SJCRH30 (cell line): ENCODE measurements at places on chromosomes 1 and 21. TPM values are rescaled to one million over a fixed set of nuclear protein-coding genes. Genes with fewer than 3 reads are reported as not detected.
A peak's percentile ranks its signal among the peaks of the same experiment; 100 is the strongest.

Gene ARHGAP30
- total RNA-seq, result 0.12 and 0.23 TPM in 2 replicates

GRCh38 chr1:167121375-167122120 is 27.7 kb downstream of the STYXL2 start:
- peaks cover 25% of the 10 kb centered on the region for H3K36me3 ChIP-seq
- H3K27me3 ChIP-seq, result no peaks in the 10 kb centered on the region
- no peak for DNase-seq
- no peak overlapping the region for H3K4me3 ChIP-seq
- H3K4me1 ChIP-seq, result no peaks in the 10 kb centered on the region

Gene NHLH1
- total RNA-seq, result 1.4 and 2.2 TPM in 2 replicates

Gene OR2T29
- not detected in 2 replicates for total RNA-seq

DNA sequence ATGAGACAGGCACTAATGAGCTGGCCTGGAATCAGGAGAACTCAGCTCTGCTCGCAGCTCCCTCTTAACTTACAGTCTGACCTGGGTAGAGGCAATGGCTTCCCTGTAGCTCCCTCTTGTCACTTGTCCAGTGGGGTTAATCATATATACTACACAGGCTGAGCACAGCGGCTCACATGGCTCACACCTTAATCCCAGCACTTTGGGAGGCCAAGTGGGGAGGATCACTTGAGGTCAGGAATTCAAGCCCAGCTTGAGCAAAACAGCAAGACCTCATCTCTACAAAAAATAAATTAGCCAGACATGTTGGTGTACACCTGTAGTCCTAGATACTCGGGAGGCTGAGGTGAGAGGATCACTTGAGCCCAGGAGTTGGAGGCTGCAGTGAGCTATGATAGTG is 4.2 kb downstream of the S100A6 start:
- no peak overlapping the region for H3K27ac ChIP-seq
- no peak overlapping the region for H3K4me3 ChIP-seq
- no peaks in the 10 kb centered on the region for H3K36me3 ChIP-seq
- no peak for DNase-seq
- no peaks in the 10 kb centered on the region for H3K27me3 ChIP-seq
- H3K4me1 ChIP-seq, result peaks cover 30% of the 10 kb centered on the region

DNA sequence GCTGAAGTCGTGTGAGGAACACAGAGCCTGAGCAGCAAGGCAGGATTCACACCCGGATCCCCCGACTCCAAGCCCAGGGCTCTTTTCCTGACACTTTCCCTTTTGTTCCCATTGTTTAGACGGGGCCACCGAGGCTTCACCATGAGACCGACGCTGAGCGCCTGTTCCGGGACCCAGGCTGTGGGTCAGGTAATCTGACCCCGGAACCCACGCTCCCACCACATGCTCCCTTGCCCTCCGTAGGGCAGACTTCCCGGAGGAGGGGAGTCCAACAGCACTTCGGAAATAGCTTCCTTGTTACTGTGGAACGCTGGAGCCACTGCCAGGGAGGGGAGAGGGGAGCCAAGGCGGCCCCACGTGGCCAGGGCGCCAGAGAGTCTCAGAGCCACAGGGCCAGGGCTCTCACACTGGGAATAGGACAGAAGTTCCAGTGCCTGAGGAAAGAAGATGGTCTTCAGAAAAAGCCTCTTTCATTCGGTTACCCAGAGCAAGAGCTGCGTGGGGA is 18.4 kb downstream of the RUNX3 start:
- H3K27ac ChIP-seq, result peak overlapping the region; percentile 14; the same call in 1 of the 2 replicates
- DNase-seq, result no peak

DNA sequence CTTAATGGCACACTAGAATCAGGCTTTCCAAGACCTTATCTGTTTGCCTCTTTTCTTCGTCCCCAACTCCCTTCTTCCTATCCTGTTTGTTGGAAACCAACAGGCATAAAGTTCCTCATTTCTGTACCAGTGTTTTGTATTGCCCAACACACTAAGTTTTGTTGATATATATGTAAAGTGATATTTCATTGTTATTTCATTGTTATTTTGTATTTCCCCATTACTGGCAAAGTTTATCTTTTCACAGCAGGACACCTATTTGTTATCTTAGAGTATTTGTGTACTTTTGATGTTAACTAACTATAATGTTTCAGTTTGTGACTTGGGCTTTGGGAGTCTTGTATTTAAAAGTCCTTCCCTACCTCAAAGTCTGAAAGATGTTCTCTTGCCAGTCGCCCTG is 27.1 kb downstream of the FAM20B start:
- H3K4me3 ChIP-seq, result no peak overlapping the region
- no peak for DNase-seq
- peaks cover 15% of the 10 kb centered on the region; the same call in 1 of the 2 replicates for H3K36me3 ChIP-seq
- no peak overlapping the region for H3K27ac ChIP-seq
- no peaks in the 10 kb centered on the region for H3K4me1 ChIP-seq

DNA sequence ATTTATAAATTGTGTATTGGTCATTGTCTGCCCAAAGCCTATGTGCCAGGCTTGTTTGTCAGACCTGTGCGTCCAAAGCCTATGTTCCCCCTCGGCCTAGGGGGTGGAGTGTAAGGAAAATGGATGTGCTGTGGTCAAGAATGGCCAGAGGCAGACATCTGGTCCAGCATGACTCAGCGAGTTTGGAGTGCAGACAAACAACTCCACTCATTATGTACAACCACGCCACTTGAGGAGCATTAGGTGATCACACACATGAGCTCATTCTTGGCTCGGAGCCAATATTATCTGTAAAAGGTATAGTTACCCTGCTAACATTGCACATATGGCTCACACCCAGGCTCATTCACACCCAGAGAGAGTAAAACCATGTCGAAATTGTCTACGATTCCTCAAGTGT is 1047.6 kb upstream of the ADGRL4 start:
- no peaks in the 10 kb centered on the region; the same call in 1 of the 2 replicates for H3K27me3 ChIP-seq
- H3K4me3 ChIP-seq, result no peak overlapping the region
- peak overlapping the region; percentile 78 for H3K27ac ChIP-seq
- DNase-seq, result peak; percentile 98

Gene C8B
- not detected in 2 replicates for total RNA-seq

GRCh38 chr21:33384841-33385331 is 18.3 kb upstream of the IFNGR2 start:
- no peak overlapping the region for H3K4me3 ChIP-seq
- H3K36me3 ChIP-seq, result no peaks in the 10 kb centered on the region
- DNase-seq, result no peak
- no peak overlapping the region for H3K27ac ChIP-seq
- no peaks in the 10 kb centered on the region for H3K27me3 ChIP-seq

- 0 out of 2 replicates have a peak, but pooled peaks cover 3% of the 10 kb centered on the region for H3K27me3 ChIP-seq
- H3K4me1 ChIP-seq, result no peaks in the 10 kb centered on the region
- H3K36me3 ChIP-seq, result no peaks in the 10 kb centered on the region
- no peak for DNase-seq
- no peak overlapping the region for H3K4me3 ChIP-seq
- H3K27ac ChIP-seq, result no peak overlapping the region
Measured at GRCh38 chr1:181318022-181318857, 165.1 kb upstream of the CACNA1E start.

- H3K27me3 ChIP-seq, result no peaks in the 10 kb centered on the region
- H3K4me1 ChIP-seq, result no peaks in the 10 kb centered on the region
- H3K36me3 ChIP-seq, result peaks cover 84% of the 10 kb centered on the region
- H3K27ac ChIP-seq, result no peak overlapping the region
- no peak for DNase-seq
- no peak overlapping the region for H3K4me3 ChIP-seq
Measured at GRCh38 chr1:186323865-186324264, 51.2 kb downstream of the TPR start.

DNA sequence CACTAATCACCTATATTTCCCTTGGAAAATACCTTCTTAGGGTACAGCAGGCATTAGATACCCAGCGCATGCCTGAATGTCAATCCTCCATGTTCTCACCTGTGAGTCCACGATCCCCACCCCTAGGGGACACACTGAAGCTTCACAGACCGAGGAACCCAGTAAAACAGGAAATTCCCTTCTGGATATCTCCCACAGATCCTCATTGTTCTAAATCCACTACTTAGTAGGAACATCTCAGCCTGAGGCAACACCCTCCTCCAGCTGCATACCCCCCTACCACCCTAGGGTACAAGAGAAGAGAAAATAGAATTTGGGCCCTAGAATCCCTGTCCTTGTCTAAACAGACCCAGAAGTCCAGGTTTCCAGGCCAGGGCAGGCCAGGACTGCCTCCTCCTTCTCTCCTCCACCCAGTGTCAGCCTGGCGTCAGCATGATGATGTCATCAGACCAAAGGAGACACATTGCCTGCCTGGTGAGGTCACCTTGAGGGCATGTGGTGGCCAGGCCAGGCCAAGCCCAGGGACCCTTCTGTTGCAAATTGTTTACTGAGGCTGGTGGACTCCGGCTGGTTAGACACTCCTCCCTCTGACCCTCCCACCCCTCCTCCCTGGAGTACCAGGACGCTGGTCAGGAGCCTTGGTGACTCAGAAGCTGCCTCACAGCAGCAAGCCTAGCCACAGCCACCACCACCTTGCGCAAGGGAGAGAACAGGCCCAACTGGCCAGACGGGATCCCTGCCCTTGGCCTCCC is 6.2 kb downstream of the NECTIN4 start:
- H3K27me3 ChIP-seq, result no peaks in the 10 kb centered on the region
- peaks cover 30% of the 10 kb centered on the region for H3K4me1 ChIP-seq
- no peak overlapping the region for H3K4me3 ChIP-seq

DNA sequence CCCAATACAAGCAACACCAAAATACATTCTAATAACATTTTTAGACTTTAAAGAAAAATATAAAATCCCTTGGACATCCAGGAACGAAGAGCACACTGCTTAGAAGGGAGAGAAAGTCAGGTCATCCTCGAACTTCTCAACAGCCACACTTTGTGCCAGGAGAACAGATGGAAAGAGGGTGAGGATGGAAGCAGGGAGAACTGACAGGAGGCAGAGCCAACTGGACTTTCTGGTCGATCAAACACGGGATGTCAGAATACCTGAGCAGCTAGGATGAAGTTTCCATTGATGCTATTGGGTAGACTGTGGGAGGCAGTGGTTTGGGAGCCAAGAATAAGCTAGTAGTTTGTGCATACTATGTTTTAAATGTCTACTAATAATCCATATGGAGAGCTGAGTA is 111.4 kb downstream of the TOMM20 start:
- no peak overlapping the region for H3K4me3 ChIP-seq
- H3K27me3 ChIP-seq, result no peaks in the 10 kb centered on the region
- H3K27ac ChIP-seq, result peak overlapping the region; percentile 74
- no peak for DNase-seq
- H3K4me1 ChIP-seq, result peaks cover 61% of the 10 kb centered on the region
- no peaks in the 10 kb centered on the region for H3K36me3 ChIP-seq

GRCh38 chr1:9196129-9197040 is 38.2 kb upstream of the H6PD start:
- H3K27ac ChIP-seq, result no peak overlapping the region
- DNase-seq, result peak; percentile 50
- peaks cover 3% of the 10 kb centered on the region; the same call in 1 of the 2 replicates for H3K4me1 ChIP-seq

Gene SZRD1
- total RNA-seq, result 113 and 115 TPM in 2 replicates

Gene MATN1
- 0.47 and 0.89 TPM in 2 replicates for total RNA-seq

Gene MIGA1
- 8.2 and 8.8 TPM in 2 replicates for total RNA-seq

Gene S100A2
- total RNA-seq, result 3.2 and 5.5 TPM in 2 replicates

Gene EFNA1
- total RNA-seq, result 1.8 and 2.2 TPM in 2 replicates

GRCh38 chr1:32755810-32756159 is 53.2 kb upstream of the SYNC start:
- peaks cover 38% of the 10 kb centered on the region for H3K4me1 ChIP-seq
- no peak overlapping the region for H3K4me3 ChIP-seq
- no peaks in the 10 kb centered on the region for H3K27me3 ChIP-seq

GRCh38 chr21:27275294-27275927 is 308.5 kb upstream of the ADAMTS5 start:
- peak overlapping the region; percentile 28 for H3K27ac ChIP-seq
- H3K36me3 ChIP-seq, result no peaks in the 10 kb centered on the region
- H3K27me3 ChIP-seq, result no peaks in the 10 kb centered on the region
- H3K4me1 ChIP-seq, result peaks cover 7% of the 10 kb centered on the region; the same call in 1 of the 2 replicates
- H3K4me3 ChIP-seq, result no peak overlapping the region

GRCh38 chr1:111511370-111511769 is 7.9 kb upstream of the ADORA3 start:
- no peak overlapping the region for H3K4me3 ChIP-seq
- peaks cover 3% of the 10 kb centered on the region; the same call in 1 of the 2 replicates for H3K4me1 ChIP-seq
- no peak overlapping the region for H3K27ac ChIP-seq
- DNase-seq, result no peak
- H3K36me3 ChIP-seq, result no peaks in the 10 kb centered on the region

DNA sequence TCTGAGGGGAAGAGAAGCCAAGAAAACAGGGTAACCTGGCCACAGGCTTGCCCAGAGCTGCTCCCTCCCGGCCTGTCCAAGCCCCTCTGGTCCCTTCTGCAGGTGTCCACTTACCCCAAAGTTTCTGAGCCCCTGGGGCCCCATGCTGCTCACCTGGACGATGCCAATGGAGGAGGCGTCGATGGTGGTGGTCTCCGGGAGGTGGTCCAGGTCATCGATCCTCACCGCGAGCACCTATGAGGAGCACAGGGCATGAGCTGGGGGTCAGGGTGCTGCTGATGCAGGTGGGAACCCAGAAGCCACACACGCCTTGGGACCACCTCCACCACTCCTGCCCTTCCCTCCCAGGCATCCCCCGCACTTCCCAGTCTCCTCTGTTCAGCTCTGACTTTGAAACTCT is 37.5 kb upstream of the RIPK4 start:
- H3K27ac ChIP-seq, result no peak overlapping the region
- no peak overlapping the region for H3K4me3 ChIP-seq
- no peaks in the 10 kb centered on the region for H3K36me3 ChIP-seq
- no peaks in the 10 kb centered on the region for H3K27me3 ChIP-seq

- no peak overlapping the region for H3K27ac ChIP-seq
- DNase-seq, result no peak
- H3K4me1 ChIP-seq, result peaks cover 23% of the 10 kb centered on the region
- H3K4me3 ChIP-seq, result no peak overlapping the region
- no peaks in the 10 kb centered on the region for H3K36me3 ChIP-seq
Measured at GRCh38 chr1:234624724-234625117, 14.7 kb upstream of the IRF2BP2 start.

GRCh38 chr1:67695963-67696362 is 11.0 kb downstream of the GADD45A start:
- no peak overlapping the region for H3K4me3 ChIP-seq
- no peak for DNase-seq
- peaks cover 29% of the 10 kb centered on the region for H3K4me1 ChIP-seq
- H3K27me3 ChIP-seq, result no peaks in the 10 kb centered on the region
- 0 out of 2 replicates have a peak, but pooled peaks cover 4% of the 10 kb centered on the region for H3K36me3 ChIP-seq
- peak overlapping the region; percentile 7; the same call in 1 of the 2 replicates for H3K27ac ChIP-seq

GRCh38 chr1:183079712-183080388 is 56.6 kb downstream of the LAMC1 start:
- DNase-seq, result no peak
- no peak overlapping the region for H3K27ac ChIP-seq
- H3K36me3 ChIP-seq, result no peaks in the 10 kb centered on the region

Gene RGS18
- total RNA-seq, result not detected in 2 replicates

Gene S1PR1
- 21.6 and 22.4 TPM in 2 replicates for total RNA-seq

Gene MTARC1
- 1.5 and 1.6 TPM in 2 replicates for total RNA-seq
